Muscle of back (tissue), 13 donors: ENCODE measurements at places on chromosomes 3 and 15.

- DNase-seq, result no peak
Measured at GRCh38 chr3:151845306-151845905, 28.0 kb upstream of the SUCNR1 start.

- no peak for DNase-seq
Measured at GRCh38 chr3:105444725-105445124, 78.0 kb downstream of the ALCAM start.

GRCh38 chr15:78415284-78415683 lies 22.7 kb upstream of the IREB2 start:
- peak; percentile 45 for DNase-seq

- no peak for DNase-seq
Measured at GRCh38 chr3:12501360-12502020, 17.2 kb downstream of the TSEN2 start.

- no peak for DNase-seq
Measured at GRCh38 chr15:41492597-41493204, 973 bp upstream of the ITPKA start.

- no peak for DNase-seq
Measured at GRCh38 chr3:122916580-122916979, 111.0 kb downstream of the SEMA5B start.

GRCh38 chr3:193648542-193649076 lies 55.6 kb downstream of the OPA1 start:
- no peak for DNase-seq

DNA sequence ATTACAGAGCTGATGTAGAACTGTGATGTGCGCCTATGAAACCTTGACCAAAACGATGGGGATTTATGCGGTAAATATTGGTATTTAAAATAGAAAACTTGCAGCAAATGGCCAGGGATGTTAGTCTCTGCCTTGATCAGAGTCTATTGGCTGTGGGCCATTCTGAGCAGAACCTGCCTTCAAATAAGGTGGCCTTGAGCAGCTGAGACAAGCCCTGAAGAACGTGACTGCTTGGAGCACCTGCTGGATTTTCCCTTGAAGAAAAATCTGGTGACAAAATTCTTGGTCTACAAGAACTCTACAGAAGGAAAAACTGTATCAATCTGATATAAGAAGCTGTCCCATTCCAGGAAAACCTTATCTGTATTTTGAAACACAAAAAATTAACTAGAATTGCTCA lies 820.1 kb upstream of the EPHA6 start:
- DNase-seq, result no peak

GRCh38 chr3:835096-835495 lies 257.7 kb upstream of the CNTN6 start:
- no peak for DNase-seq

DNA sequence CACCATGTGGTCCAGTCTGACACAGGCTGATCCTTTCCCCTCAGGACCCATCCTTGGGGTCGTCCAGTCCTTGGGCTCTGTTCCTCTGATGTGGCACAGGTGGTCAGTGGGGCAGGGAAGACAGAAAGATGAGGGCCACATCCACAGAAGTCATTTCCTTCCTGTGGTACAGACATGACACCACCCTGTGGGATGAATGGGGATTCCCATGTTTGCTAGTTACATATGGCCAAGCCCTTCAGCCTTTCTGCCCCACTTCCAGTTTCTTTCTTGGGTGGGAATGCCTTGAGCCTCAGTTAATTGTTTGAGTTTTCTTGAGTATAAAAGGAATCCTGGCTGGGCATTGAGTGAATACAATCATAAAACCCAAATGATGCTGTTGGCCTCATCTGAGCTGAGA lies 284.7 kb upstream of the CTDSPL start:
- no peak for DNase-seq
